Right cardiac atrium (tissue), 5 donors: ENCODE measurements at places on chromosomes 2 and 18.
A peak's percentile ranks its signal among the peaks of the same experiment; 100 is the strongest.

DNA sequence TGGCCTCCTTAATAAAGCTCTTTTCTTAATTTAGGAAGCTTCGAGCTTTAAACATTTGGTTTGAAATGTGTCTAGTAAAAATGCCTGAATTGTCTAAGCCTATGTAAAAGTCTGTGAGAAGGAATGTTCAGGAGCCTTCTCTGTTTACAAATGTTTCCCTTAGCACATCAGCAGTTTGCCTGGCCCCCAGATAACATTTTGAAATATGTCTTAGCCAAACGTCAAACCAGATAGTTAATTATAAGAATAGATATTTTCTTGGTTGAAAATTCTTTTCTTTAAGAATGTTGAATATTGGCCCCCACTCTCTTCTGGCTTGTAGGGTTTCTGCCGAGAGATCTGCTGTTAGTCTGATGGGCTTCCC is 498.6 kb downstream of the CCDC85A start:
- DNase-seq: no peak

DNA sequence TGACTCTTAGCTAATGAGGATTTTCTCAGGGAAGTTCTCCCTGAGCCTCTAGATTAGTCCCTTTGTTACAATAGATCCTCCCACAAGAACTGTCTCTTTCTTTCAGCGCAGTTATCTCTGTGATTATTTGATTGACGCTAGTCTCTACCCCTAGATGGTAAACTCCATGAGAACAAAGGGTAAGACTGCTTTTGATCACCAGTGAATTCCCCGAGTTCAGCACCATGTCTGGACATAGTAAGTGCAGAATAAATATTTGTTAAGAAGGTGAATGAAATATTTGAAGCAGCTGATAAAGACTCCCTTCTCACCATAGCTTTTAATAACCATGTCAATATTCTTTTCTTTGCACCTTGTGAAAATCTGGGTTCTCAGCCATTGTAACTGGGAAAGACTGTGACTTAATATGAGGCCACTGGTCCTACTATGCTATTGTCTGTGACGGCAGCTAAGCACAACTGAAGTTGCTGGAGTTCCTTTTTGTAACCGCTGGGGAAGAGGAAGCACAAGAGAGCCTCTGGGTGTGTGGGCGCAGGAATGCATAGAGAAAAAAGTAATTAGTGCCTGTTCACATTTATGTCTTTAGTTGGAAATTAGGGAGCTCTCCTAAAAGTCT is 214.7 kb downstream of the TGIF1 start:
- DNase-seq: no peak

DNA sequence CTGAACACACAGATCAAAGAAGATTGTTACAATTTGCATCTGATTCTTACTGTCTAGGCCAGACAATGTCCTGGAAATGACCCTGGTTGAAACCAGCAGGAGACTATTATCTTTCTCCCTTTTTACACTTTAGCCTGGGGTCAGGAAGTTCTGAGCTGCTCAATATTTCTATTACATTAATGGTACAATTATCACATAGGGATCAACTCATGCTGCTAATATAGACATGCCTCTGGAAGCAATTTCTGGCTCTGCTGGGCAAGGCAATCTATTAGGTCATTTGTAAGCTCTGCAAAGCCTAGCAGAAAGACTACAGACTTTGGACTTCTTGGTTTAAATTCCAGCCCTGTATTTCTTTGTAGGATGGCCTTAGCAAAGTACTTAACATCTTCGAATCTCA is 205.3 kb downstream of the LRP1B start:
- no peak for DNase-seq

- no peak for DNase-seq
Observed at GRCh38 chr18:13562494-13563029, 163.8 kb downstream of the FAM210A start.

GRCh38 chr2:181807526-181807925 is 84.0 kb upstream of the ITPRID2 start:
- DNase-seq: no peak

- peak; percentile 98 for DNase-seq
Observed at GRCh38 chr2:53970724-53971602, at the start of gene PSME4. TSS of gene PSME4 (minus strand) at chr2:53970993. CDS start at chr2:53970784, 209 bp downstream.

DNA sequence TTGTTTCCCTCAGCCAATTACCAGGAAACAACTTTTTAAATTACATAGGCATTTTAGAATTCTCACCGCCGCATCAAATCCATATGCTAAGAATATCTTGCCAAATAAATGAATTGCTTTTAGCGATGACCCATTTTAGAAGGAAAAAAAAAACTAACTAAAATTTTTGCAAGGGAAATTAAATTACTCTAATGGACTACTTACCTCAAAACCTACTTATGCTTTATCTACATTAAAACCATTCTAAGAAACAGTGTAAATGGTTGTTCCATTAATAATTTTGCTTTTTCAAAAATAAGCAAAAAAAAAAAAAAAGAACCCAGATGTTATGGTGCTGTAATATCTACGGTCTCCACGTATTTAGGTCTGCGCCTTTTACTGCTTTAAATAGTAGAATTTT is 73.5 kb upstream of the CCDC150 start:
- no peak for DNase-seq

GRCh38 chr18:6792391-6792790 is 62.9 kb downstream of the ARHGAP28 start:
- DNase-seq: no peak

GRCh38 chr18:48304906-48305693 is 104.1 kb downstream of the ZBTB7C start:
- no peak for DNase-seq
